ENCODE measurements at places on chromosomes 13 and 19. TPM values are rescaled to one million over a fixed set of nuclear protein-coding genes. Genes with fewer than 3 reads are reported as not detected.

GRCh38 chr13:40485611-40486517 is 180.6 kb downstream of the FOXO1 start:
- no peak for DNase-seq

Gene TRMT1
- polyA plus RNA-seq, result 32.0 TPM

- no peak for DNase-seq
Observed at GRCh38 chr19:3359015-3359918, 7.1 kb upstream of the NFIC start.

DNA sequence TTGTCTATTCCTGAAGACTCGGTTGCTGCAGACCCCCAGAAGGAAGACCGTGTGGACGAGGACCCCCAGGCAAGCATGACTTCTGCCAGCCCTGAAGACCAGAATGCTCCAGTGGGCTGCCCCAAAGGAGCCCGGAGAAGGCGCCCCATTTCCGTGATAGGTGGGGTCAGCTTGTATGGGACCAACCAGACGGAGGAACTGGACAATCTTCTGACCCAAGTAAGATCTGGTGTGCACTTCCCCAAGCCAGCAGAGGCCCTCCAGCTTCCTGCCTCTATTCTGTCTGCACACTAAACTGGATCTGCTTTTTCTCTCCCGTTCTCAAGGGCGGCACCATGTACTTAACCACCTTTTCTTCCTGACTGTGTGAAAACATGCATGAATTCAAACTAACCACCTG is 59.8 kb upstream of the C1QTNF9 start:
- DNase-seq, result no peak

Gene PALM
- 77.9 TPM for polyA plus RNA-seq

Gene LIN7B
- 6.6 TPM for polyA plus RNA-seq

DNA sequence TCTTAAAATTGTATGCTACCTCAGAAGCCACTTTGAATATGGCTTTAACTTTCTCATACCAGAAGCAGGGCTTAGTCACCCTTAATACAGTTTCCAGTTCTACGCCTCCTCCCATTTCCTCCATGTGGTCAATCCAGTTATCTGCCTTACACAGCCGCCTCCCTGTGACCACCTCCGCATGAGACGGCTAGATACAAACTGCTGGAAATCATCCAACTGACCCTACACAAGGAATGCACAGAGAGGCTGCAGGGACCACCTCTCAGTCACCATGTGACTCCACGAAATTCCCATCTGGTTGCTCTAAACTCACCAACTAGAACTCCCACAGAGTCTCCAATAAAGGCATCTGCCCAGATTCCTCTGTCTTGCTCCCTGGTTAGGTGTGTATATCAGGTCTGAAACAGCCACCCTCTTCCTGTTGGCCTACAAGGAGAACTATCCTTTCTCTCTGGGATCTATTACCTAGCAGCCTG is 6.8 kb downstream of the ZNF564 start:
- no peak for DNase-seq

DNA sequence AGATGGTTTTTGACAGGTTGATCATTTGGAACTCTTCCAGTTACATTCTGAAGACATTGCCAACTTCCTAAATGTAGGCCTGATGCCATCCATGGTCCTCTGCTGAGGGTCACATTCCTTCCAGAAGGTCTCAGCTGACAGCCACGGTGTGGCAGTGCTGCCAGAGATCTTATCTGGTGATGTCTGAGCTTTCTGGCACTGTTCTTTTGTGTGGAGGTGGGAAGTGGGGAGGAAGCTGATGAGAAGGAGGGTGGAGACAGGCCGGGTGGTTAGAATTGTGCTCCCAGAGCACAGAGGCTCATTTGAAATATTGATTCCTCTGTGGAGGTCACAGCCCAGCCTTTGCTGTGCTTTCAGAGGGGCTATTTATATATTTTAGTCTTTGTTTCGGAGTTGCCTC is 16.1 kb upstream of the MTIF3 start:
- no peak for DNase-seq
